ENCODE measurements at places on chromosomes 16 and 17.

DNA sequence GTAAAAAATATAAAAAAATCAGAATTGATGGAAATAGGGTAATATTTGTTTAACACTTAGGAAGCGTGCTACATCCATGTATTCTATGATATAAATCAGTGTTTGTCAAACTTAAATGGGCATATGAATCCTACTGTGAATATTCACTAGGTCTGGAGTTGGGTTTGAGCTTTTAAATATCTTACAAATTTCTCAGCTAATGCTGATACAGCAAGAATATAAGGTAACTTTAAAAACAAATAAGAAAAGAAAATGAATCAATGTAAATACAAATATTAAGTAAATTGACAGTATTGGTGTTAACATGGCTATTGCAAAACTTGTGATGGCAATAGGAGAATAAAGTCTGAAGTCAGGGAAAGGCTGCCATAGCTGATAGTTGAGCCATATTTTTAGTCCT lies 3.6 kb downstream of the MYH13 start:
- no peak for DNase-seq

DNA sequence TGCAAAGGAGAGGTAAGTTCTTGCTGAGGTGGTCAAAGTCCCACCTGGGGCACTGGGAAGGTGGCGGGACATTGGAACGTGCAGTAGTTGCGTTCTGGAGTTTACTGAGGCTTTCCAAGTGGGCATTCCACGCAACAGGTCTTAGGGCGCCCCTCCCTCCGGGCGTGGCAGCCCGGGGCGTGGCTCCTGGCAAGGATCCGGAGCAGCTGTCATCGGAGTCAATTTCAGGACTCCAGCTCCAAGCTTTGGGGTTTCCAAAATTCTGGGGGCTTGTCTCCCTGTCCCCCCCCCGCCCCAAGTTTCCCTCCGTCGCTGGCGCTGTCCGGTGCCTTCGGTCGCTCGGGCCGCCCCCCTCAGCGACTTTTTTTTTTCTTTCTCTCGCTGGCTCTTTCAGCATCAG lies 43.1 kb upstream of the AMZ2 start:
- DNase-seq = no peak

DNA sequence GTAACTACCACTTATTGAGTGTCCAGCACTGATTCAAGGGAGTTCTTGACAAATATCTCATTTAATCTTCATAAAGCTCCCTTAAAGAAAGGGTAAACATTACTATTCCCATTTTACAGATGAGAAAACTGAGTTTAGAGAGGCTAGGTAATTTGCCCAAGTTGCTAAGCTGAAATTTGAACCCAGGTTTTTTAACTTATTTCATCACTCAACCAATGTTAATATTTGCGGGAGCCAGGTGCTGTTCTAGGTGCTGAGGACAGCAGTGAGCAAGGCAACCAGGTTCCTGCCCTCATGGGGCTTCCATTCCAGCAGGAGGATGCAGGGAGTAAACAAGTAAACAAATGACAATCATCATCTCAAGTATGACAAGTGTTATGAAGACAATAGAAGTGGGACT lies 104.0 kb upstream of the LHX1 start:
- DNase-seq = no peak

- peak; percentile 74 for DNase-seq
Measured at GRCh38 chr17:62627219-62627903, at the start of gene MRC2. Gene MRC2 (plus strand): TSS chr17:62627670. CDS start chr17:62627803, 133 bp downstream.

GRCh38 chr17:80363120-80363515 lies 51.8 kb upstream of the ENDOV start:
- DNase-seq = no peak
